Hepatocyte (in vitro differentiated cells): ENCODE measurements at places on chromosomes 5 and 9.

GRCh38 chr5:159543326-159543725 lies 213.0 kb upstream of the IL12B start:
- no peak for DNase-seq

DNA sequence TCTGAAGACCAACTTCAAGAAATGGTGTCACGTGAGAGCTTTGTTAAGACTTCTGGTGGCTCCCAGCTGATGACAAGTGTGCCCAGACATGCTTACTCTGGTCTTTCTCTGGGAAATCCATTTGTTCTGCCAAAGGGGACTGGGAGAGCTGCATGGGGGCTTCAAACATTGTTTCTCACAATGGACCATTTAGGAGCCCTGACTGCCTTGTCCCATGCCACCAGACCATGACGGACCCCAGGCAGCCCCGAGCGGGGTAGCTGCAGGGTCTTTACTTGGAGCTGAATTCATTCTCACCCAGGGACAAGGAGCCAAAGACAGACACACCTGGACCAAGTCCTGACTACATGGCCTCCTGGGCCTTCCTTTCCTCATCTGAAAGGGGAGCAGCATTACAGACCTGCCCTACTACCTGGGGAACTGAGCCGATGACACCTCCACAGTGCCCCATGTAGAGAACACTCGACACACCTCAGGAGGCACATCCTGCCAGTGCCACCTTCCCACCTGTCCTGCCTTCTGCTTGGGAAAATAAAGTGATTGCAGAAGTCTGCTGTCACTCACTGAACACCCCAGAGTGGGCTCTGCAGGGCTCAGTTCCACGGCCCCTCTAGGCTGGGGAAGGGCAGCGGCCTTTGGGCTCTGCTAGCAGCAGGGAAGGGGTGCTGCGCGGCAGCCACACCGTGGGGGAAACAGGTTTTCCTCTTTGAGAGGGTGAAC lies 169.0 kb downstream of the DAB2IP start:
- no peak for DNase-seq

- DNase-seq = no peak
Measured at GRCh38 chr9:105554042-105554441, 3.9 kb upstream of the FKTN start.

GRCh38 chr9:78014776-78015175 lies 16.8 kb downstream of the GNAQ start:
- DNase-seq = no peak

- peak; percentile 8 for DNase-seq
Measured at GRCh38 chr5:169874621-169875020, 105.7 kb downstream of the INSYN2B start.

- no peak for DNase-seq
Measured at GRCh38 chr5:137040024-137040423, 459.1 kb downstream of the SPOCK1 start.

GRCh38 chr9:86836266-86836665 lies 111.0 kb downstream of the GAS1 start:
- no peak for DNase-seq

DNA sequence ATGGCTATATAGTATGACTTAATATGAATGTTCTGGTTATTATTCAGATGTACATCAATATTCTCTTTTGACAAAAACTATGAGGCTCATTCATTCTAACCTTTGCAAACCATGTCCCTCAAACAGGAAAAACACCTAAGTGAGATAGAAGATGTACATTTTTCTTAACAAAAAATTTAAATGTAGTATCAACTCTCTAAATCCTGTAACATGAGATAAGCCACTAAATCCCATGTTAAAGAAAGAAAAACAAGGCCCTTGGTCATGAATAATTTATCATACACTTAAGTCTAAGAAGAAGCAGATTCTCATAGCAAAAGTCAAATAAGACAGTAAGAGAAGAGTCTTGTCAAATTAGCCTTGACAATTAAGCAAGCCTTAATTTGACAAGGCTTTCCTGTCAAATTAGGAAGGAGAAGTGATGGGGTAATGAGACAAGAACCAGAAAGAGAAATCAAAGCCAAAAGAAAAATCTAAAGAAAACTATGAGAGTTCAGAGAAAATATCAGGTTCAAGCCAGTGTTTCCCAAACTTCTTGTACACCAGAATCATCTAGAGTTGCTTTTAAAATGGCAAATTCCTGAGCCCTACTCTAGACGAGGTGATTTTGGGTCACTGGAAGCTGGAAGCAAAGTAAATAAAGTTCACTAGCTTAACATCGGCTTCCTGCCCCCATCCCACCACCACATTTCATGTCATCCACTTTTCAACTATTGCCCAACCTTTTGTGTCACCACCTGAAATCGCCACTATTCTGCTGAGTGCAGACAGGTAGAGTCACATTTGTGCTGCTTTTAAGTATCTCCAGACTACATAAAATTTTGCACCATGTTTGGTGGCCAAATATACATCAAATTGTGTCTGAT lies 76.5 kb downstream of the NR6A1 start:
- no peak for DNase-seq

DNA sequence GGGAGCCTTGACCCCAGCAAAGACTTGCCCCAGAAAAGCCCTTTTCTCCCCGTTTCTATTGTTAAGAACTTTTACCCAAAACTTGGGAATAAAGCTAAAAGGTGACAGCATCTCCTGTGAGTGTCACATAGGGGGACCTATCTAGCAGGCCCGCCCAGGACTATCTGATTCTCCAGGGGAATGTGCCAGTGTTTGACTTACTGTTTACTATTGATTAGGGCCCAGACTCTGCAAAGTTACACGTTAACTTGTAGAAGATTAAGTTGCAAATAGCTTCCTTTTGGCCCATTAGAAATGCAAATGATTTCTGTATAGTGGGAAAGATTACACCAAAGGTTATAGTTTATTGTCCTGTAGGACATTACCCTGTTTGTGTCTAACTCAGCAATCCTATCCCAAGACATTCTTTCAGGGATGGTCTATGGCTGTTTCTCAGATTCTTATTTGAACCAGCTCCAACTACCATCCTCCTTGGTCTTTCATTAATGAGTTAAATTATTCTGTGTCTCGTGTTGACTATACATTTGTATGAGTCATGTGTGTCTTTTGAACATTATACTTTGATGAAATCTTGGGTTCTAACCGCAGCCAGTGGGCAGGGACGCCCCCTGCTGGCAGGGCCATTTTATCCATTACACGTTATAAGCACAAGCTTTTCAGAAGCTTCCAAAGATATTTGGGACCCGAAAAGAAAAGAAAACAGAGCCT lies 60.7 kb downstream of the HRH2 start:
- DNase-seq = peak; percentile 75

GRCh38 chr9:70044490-70045307 lies 1.1 kb downstream of the MAMDC2 start:
- DNase-seq = peak; percentile 54

DNA sequence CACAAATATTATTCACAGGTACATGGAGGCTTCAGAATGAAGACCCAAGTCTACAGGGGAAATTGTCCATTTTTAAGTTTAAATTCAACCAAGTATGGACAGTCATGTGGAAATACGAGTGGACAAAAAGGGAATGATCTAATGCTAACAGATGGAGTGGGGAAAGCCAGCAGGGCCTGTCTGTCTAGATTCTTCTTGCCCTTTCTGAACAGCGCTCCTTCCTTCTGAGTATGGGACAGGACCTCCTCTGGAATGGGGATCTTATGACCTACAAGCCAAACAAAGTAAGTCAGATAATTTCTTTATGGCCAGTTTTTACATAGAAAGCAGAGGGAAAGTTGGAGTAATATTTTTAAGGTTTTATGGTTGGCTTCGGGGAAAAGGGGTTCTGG lies 119.8 kb upstream of the NEK6 start:
- DNase-seq = no peak

DNA sequence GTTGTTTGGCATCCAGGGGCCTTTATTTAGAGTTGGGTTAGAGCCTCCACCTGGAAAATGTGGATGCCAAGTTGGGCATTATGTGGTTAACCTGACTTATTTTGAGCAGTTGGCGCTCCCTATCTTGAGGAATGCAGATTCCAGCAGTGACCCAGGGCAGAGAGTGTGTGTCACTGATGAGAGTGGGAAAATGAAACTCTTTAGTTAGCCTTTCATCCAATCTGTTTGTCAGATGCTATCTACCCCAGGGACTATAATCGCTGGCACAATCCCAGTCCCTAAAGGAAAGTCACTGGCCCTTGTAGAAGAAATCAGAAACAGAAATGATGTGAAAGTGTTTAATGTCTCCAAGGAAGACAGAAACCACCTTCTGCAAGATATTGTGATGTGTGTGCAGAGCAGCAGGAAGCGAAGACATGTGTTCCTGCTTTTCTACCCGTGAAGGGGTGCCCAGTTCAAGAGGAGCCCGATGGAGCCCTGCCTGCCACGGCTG lies 10.2 kb upstream of the STING1 start:
- DNase-seq = no peak

GRCh38 chr9:135147938-135148337 lies 60.5 kb downstream of the OLFM1 start:
- no peak for DNase-seq

- DNase-seq = peak; percentile 12
Measured at GRCh38 chr9:82148901-82149461, 160.4 kb downstream of the SPATA31D1 start.

GRCh38 chr9:95506678-95507463 lies 9.9 kb downstream of the PTCH1 start:
- DNase-seq = peak; percentile 48

DNA sequence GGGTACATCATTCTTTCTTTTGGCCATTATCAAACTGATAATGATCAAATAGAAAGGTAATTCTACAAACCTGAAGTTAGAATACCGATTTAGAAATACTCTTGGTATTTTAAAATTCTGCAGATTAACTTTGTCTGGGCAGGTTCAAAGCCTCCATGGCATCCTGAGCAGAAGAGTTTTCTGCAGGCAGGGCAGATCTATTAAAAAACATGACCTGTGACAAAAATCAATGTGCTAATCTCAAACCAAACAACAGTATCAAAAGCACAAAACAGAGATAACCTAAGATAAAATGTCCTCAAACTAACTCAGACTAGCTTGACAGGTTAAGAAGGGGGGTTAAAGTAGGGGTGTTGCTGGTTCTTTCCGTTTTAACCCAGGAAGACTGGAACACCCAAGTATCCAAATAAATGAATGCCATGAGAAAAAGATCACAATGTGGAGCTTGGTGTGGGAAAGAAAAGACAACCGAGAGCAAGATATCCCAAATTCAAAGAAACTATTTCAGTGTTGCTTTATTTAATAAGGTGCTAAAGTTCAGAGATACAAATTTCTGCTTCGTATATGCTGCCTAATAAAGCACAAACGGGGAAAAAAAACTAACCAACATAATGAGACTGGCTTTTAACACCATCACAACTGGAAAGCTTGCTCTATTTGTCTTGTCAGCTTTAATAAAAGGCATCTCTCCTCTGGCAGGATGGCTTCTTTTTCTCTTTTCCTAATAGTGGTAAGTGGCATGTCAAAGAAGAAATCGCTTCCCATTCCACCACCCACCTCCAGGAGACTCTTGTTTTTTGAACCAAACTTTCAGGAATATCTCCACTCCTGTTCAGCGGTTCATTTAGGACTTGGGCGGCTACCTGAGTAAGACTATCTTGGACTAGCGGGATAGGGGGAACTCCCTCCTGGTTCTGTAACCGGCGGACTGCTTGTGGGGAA lies 2.3 kb downstream of the EFNA5 start:
- no peak for DNase-seq

DNA sequence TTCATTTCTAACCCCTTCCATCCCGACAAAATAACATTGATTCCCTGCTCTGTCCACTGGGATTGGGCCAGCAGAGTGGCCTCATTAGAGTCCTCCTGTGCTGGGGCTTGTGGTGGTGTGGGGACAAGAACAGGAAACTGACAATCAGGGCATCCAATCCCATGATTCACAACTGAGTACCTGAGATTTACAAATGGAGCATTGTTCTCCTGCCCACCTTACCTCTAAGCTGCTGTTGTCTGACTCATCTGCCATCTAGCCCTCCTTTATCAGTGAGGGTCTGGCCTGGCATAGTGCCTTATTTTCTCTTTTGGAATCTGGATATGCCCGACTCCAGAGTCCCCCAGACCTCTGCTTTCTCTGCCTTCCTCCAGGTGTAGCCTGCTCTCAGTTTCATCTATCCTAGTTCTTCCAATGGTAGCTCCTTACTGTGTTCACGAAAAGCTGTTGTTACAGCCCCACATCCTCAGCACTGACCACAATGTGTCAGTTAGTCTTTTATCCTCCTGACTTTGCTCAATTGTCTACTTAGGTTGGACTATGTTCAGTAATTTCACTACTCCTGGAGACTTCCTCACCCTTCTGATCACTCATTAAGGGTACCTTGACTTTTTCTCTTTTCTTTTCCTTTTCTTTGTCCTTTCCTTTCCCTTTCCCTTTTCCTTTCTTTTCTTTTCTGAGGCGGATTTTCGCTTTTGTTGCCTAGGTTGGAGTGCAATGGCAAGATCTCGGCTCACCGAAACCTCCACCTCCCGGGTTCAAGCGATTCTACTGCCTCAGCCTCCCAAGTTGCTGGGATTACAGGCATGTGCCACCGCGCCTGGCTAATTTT lies 13.4 kb downstream of the WNT8A start:
- no peak for DNase-seq

DNA sequence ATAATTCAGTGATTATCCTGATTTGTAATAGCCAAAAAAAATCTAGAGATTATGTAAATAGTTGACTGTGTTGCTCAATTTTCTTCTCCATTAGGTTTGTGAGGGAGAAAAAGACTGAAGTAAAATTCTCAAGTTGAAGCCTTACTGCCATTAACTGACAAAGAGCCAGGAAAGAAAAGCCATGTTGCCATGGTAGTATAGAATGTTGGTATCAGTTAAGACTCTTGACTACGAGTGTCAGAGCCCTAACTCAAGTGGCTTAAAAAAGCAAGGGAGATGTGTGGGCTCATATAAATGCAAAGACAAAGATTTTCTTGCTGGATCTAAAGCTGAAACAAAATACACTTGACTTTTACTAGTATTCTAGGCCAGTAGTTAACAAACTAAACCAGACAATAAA lies 571.7 kb downstream of the KCTD16 start:
- DNase-seq = no peak

- DNase-seq = no peak
Measured at GRCh38 chr9:9223175-9223574, 1389.6 kb downstream of the PTPRD start.

- DNase-seq = no peak
Measured at GRCh38 chr9:91712811-91713210, 237.2 kb downstream of the ROR2 start.

GRCh38 chr9:134842321-134842720 lies 38.3 kb upstream of the FCN2 start:
- no peak for DNase-seq

GRCh38 chr5:35112300-35112699 lies 64.6 kb upstream of the AGXT2 start:
- DNase-seq = no peak

- no peak for DNase-seq
Measured at GRCh38 chr5:133907075-133907474, 61.4 kb downstream of the C5orf15 start.

GRCh38 chr9:124544535-124544934 lies 37.3 kb upstream of the NR5A1 start:
- no peak for DNase-seq

DNA sequence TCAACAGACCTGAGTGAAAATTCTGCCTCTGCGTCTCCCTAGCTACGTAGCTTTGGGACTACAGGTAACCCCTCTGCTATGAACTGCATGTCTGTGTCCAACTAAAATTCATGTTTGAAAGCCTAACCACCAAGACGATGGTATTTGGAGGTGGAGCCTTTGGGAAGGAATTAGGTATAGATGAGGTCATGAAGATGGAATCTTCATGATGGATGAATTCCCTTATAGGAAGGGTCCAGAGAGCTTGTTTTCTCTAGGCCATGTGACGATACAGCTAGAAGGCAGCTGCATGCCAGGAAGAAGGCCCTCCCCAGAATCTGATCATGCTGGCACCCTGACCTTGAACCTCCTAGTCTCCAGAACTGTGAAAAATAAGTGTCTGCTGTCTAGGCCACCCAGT lies 296.4 kb downstream of the SLIT3 start:
- no peak for DNase-seq

GRCh38 chr5:89697581-89697980 lies 712.0 kb downstream of the CETN3 start:
- no peak for DNase-seq
